Renal cortex interstitium (tissue), 15 donors: ENCODE measurements at places on chromosomes 12 and 14. TPM values are rescaled to one million over a fixed set of nuclear protein-coding genes. Genes with fewer than 3 reads are reported as not detected.

DNA sequence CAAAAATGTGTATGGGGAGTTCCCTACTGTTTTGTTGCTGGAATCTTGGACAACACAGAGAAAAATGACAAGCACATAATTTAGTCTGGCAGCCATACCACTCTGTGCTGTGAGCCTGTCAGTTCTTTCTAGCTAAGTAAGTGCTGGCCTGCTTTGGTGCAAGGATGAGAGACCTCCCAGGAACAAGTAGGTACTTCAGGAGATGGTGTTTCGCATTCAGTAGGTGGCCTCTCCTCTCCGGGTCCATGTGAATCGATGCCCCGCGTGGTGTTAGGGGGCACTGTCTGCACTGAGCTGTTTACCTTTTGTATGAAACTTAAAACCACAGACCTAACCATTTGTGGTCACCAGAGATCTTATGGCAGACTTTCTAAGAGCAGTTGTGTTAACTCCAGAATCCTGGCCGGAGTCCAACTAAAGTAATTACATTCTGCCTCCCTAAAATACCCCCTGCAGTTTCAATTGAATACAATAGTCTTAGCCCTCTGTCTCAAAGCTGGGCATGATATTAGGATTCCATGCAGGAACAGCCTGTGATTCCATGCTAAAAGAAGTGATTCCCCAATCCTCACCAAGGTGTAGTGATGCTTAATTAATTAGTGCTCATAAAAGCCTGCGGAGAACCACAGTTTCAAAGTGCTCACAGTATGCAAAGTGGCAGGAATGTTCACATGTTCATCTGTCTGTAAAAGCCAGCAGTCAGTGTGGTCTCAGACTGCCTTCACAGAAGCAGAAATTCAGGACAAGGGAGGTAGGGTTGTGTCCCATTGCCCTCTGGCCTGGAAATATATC lies 64.2 kb downstream of the LLPH start:
- peak; percentile 45 for DNase-seq

DNA sequence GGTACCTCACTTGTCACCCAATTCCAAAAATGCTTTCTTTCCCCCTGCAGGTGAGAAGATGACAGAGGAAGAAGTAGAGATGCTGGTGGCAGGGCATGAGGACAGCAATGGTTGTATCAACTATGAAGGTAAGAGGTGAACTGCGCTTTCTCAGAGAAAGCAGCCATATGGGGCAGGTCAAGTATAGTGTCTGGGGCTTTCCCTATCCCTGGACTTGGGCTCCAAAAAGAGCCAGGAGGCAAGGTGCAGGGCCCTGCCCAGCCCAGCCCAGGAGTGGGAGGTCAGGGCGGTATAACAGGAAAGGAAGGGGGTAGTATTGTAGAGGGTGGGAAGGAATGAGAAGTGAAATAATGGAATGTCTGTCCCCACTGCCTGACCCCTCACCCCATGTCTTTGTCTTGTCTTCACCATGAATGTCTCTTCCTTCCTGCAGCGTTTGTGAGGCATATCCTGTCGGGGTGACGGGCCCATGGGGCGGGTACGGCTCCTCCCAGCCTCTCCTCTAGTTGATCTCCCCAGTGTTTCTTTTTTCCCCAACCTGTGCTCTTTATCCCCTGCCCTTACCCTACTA lies 2.1 kb downstream of the MYL6 start:
- no peak for DNase-seq

- no peak for DNase-seq
Measured at GRCh38 chr14:24052656-24053547, 1.1 kb downstream of the CARMIL3 start.

- DNase-seq: no peak
Measured at GRCh38 chr12:43162138-43162537, 389.9 kb downstream of the ADAMTS20 start.

Gene KRT72
- not detected for polyA plus RNA-seq
